Activated T-cell treated with anti-CD3 and anti-CD28 coated beads, Interleukin-2, amount 50 U/mL, for 4 hours (primary cell): ENCODE measurements at places on chromosomes 7 and 10. TPM values are rescaled to one million over a fixed set of nuclear protein-coding genes. Genes with fewer than 3 reads are reported as not detected.

Gene ANKRD61
- 0.32 TPM for total RNA-seq

Gene HTR5A
- total RNA-seq, result not detected

Gene OR2A12
- not detected for total RNA-seq

Gene ENTPD1
- 0.66 TPM for total RNA-seq

Gene MSMB
- not detected for total RNA-seq

Gene TSPAN12
- 0.20 TPM for total RNA-seq

Gene CALN1
- 0.03 TPM for total RNA-seq

Gene DPYSL4
- total RNA-seq, result 3.4 TPM

Gene ZNF239
- total RNA-seq, result 8.9 TPM

Gene CYCS
- total RNA-seq, result 394 TPM

Gene SLC39A12
- not detected for total RNA-seq

Gene PLEKHS1
- not detected for total RNA-seq

Gene CAV2
- total RNA-seq, result 0.16 TPM

Gene SFTPA1
- 3.5 TPM for total RNA-seq

Gene UNCX
- not detected for total RNA-seq

Gene FHIP2A
- total RNA-seq, result 13.6 TPM

Gene DUSP5
- 33.5 TPM for total RNA-seq

Gene GRM3
- total RNA-seq, result not detected

Gene TECPR1
- 42.8 TPM for total RNA-seq

Gene GSAP
- total RNA-seq, result 1.6 TPM

Gene GTPBP4
- 226 TPM for total RNA-seq

Gene GPR146
- total RNA-seq, result not detected

Gene PMS2
- total RNA-seq, result 22.9 TPM

Gene GJC3
- total RNA-seq, result 0.24 TPM

Gene HYAL4
- total RNA-seq, result not detected

Gene GARIN1A
- 0.27 TPM for total RNA-seq

Gene PSD
- total RNA-seq, result 3.7 TPM

Gene TRIM8
- total RNA-seq, result 53.9 TPM

Gene TRIM74
- not detected for total RNA-seq

Gene FBXL13
- 0.84 TPM for total RNA-seq

Gene SLC18A3
- not detected for total RNA-seq

Gene HMX3
- not detected for total RNA-seq

Gene SNX13
- 23.7 TPM for total RNA-seq

Gene CLEC2L
- not detected for total RNA-seq

Gene IGFBP1
- 0.11 TPM for total RNA-seq

Gene PTF1A
- total RNA-seq, result not detected

Gene LRMDA
- total RNA-seq, result not detected

Gene GNAI1
- total RNA-seq, result 3.8 TPM

Gene RARRES2
- total RNA-seq, result 1.2 TPM

Gene ANKRD22
- 0.24 TPM for total RNA-seq

Gene PAPOLB
- total RNA-seq, result not detected

Gene ZNF722
- total RNA-seq, result not detected

Gene NXPH1
- total RNA-seq, result not detected

Gene WEE2
- not detected for total RNA-seq

Gene ADCY1
- total RNA-seq, result 0.26 TPM

Gene UPK3B
- total RNA-seq, result 0.37 TPM

Gene GRID2IP
- total RNA-seq, result 0.13 TPM
